ENCODE measurements at places on chromosomes 7 and 10. TPM values are rescaled to one million over a fixed set of nuclear protein-coding genes. Genes with fewer than 3 reads are reported as not detected.

DNA sequence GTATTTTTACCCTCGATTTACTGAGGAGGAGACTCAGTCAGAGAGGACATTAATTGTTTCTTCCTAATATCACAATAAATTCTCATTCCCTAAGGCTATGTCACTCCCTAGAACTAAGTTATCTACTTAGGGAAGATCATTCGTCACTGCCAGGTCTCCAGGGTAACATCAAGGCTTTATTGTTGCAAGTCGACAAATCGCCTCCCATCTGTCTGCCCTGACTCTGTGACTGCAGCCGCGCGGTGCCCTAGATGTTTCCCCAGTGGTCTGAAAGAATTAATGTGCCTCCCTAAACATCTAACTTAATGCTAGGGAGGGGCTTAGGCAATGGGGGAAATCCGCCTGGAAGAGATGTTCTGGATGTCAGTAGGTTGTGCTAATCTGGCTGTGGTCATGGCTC, 558.8 kb upstream of the C7orf33 start:
- DNase-seq: no peak

- DNase-seq: no peak
Measured at GRCh38 chr10:110461088-110461487, 36.6 kb upstream of the DUSP5 start.

DNA sequence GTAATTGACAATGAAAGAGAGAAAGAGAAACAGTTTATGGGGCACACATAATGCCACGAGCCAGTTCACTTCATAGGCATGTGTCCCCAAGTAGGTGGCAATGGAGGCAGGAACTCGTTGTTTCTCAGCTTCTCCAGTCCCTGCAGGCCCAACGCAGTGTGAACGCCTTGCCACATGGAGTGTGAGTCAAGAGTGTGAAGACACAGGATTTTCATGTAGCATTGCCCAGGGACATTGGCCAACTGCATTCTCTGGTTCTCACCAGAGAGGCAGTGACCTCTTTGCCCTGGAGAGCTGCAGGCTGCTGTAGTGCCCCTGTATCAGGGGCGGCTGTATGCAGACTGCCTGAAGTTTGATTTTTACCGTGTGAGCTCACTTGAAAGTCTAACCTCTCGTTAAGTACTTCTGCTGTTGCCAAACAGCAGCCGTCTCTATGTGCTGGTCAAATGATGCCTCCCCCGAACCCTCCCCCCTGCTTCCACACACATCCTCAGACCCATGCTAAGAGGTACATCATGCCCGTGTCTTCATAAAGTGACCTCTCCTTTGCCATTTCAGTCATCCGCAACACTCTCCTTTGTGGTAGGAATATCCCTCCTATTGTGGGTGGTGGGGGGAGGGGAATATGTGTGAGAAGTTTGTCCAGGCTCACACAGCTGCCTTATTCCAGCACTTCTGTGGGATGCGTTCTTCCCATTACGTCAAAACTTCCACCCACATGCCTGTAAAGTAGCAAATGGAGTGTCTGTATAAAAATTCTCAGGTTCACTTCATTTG, 12.7 kb downstream of the LRRC18 start:
- no peak for DNase-seq

DNA sequence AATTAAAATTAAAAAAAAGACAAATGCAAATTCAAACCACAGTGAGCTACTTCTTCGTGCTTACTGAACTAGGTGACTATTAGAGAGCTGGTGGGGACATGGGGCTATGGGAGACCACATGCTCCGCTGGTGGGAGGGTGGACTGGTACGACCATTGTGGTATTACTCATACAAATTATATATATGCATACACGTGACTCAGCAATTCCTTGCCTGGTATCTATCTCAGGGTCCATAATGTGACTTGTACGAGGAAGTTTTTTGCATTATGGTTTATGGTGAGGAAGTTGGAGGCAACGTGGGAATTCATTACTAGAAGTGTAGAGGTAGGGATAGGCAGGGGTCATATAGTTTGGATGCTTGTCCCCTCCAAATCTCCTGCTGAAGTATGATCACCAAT, 1112.7 kb downstream of the TYW1 start:
- DNase-seq: no peak

GRCh38 chr7:1027242-1028043, 16.9 kb upstream of the GPR146 start:
- no peak for DNase-seq

- peak; percentile 32 for DNase-seq
Measured at GRCh38 chr7:159070431-159071148, 74.1 kb downstream of the VIPR2 start.

GRCh38 chr10:110392868-110393740, 88.4 kb upstream of the SMNDC1 start:
- DNase-seq: no peak

DNA sequence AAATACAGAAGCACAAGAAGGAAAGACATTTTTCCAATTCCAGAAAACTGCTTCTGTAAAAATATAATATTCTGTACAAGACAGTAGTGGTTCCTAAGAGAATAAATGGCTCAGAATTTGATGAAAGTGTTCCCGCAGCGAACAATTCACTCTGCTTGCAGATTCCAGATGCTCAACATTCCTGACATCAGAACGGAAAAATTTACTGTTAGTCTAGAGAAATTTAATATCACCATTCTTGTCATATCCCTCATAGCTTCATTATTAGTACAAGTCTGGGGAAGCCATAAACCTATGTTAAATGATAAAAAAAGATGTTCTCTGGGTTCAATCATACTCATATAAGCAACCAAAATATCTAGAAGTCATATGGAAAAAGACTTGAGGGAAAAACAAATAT, 83.6 kb downstream of the MPP7 start:
- DNase-seq: no peak

The NKX6-2 gene
- 7.8 TPM for polyA plus RNA-seq

GRCh38 chr10:116353817-116354216, 29.6 kb downstream of the CCDC172 start:
- no peak for DNase-seq

GRCh38 chr10:32577448-32577847, 131.5 kb downstream of the CCDC7 start:
- no peak for DNase-seq

The PPP1R9A gene
- 33.2 TPM for polyA plus RNA-seq

Data from right renal pelvis (tissue), 4 donors.